HFF-Myc (cell line): ENCODE measurements at places on chromosomes 2 and 18.
A peak's percentile ranks its signal among the peaks of the same experiment; 100 is the strongest.

DNA sequence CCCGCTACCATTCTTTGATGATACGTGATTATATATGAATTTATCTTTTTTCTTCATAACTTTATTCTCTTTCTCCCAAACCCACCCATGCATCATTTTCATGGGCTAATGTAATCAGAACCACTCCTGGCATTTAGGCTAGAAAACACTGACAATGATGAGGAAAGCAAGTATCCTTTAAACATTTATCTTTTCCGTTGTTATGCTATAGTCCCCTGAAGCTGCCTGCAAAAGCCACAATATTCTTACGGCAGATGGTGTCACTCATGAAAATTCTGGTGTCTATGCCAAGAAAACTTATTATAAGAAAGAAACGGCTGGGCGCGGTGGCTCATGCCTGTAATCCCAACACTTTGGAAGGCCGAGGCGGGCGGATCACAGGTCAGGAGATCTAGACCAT lies 221.8 kb upstream of the CTAGE1 start:
- no peak for DNase-seq

GRCh38 chr2:72330652-72331051 lies 183.0 kb upstream of the CYP26B1 start:
- no peak for DNase-seq

- DNase-seq, result peak; percentile 42
These were observed 34.0 kb upstream of the TMEM178A start for GRCh38 chr2:39631718-39632117.

DNA sequence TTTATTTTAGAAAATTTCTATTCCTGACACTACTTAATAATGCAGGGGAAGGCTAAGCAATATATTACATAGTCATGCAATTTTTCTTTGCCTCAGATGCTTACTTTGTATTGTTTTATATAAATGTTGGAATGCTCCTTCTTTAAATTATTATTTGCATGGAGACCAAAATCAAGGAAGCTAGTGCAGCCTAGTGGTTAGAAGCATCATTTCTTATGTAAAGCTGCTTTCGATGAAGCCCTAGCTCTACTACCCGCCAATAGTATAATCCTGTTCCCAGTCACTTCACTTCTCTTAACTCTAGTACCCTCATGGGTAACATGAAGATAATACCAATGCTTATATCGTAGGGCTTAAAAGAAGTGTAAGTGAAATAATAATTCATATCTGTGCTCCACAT lies 198.9 kb downstream of the LRATD1 start:
- DNase-seq, result no peak

- no peak for DNase-seq
These were observed 5.0 kb downstream of the DLX1 start for GRCh38 chr2:172090044-172090961.
